Skin of body (tissue), 3 donors: ENCODE measurements at places on chromosomes 5 and 9.
A peak's percentile ranks its signal among the peaks of the same experiment; 100 is the strongest.

- DNase-seq = peak; percentile 48
These were observed 218.3 kb upstream of the GLRA1 start for GRCh38 chr5:152142840-152143469.

DNA sequence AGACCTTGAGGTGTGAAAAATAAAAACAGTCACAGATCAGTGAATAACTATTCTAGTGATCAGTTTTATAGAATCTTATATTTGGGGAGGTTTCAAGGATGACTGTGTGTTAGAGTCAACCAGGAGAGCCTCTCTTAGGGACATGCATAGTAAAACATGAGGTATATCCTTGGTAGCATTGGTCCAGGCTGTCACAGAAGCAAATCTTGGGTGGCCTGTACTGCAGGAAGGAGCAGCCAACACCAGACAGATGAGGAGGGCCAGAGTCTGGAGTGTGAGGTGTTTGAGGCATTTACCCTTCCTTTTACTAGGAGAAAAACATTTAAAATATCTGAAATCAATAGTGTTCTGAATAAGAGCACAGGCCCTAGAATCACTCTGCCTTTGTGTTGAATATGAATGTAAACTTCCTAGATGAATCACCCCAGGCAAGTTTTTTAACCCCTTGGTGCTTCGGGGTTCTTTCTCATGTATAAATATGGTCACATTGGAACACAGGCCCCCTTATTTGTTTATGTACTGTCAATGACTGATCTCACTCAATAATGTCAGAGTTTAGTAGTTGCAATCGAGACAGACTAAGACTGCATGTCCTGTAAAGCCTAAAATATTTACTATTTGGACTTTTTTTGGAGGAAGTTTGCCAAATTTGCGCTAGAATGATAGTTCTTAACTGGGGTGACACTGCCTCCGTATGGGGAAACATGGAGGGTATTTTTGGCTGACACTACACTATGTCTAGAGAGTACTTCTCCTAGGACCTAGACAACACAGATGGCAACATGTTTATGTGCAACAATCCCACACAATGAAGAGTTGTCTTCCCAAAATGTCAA is 416.5 kb upstream of the POU5F2 start:
- no peak for DNase-seq

DNA sequence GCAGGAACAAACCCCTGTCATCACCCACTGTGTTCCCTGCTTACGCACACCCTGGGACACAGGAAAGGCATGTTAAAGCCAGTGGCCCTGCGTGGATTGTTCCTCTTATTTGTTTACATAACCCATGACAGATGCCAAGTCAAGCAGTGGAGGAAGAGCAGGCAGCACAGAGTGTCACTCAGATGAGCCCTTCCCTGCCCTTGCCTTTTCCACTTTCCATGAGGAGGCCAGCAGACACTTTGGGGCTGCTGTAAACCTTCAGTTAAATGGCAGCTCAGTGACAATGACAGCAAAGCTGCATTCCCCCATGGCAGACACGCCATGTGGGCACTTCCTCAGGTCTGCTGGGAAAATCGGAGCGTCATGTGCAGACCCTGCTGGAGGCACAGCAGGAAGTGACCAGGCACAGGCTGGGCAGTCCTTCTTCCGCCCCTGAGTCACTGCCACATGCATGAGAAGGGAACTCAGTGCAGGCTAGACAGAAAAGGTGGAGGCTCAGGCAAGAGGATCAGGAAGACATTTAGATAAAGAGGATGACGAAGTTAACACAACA is 216.8 kb upstream of the PIK3R1 start:
- DNase-seq = peak; percentile 26

DNA sequence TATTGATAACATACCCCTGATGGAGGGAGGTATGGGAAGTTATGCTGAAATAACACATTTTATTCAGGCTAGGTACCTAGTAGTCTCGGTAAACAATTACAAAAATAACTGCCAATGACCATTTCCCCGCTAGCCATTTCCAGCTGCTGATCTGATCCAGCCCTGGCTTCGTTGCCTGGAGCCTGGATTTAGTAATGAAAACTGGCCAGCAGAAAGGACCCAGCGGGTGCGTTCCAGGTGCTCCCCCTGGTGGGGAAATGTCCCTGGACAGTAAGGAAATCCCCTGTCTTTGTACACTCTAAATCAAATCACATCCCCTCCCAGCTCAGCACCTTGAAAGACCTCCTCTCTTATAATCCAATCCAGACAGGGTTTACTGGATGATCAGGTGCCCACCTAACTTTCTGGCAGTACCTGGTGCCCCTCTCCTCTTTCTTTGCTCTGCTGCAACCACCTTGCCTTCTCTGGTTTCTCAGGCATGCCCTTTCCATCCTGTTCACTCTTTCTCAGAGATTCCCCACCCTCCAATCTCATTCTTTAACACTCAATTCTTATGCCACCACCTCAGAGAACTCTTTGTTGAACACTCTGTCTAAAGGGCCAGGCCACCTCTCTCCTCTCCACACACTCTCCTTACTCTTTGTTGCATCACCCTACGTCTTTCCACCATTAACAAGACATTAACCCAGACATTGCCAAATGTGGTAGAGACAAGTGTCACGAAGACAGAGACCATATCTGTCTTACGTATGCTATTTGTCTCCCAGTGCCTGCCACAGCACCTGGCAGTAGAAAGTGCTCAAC is 50.1 kb upstream of the SMAD5 start:
- DNase-seq = peak; percentile 42

- DNase-seq = no peak
These were observed 34.9 kb downstream of the TARS1 start for GRCh38 chr5:33475706-33476105.

DNA sequence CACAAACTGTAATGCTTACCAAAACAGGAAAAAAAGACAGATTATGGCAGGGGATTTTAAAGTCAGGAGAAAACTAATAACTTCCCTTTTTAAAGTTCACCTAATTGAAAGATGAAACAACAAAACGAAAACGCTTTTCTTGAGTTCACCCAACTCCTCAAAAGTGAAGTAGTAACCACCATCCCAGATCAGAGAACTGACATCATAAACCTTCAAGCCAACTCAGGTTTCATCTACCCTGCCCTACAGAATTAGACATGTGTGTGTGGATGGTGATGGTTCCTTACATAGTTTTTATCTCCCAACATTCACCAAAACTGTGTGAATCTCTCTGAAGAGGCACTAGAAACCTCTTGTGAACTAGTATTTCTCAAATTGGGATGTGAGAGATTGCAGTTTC is 195.2 kb upstream of the PTGER4 start:
- DNase-seq = no peak

GRCh38 chr9:134289241-134289875 is 36.9 kb upstream of the RXRA start:
- no peak for DNase-seq

DNA sequence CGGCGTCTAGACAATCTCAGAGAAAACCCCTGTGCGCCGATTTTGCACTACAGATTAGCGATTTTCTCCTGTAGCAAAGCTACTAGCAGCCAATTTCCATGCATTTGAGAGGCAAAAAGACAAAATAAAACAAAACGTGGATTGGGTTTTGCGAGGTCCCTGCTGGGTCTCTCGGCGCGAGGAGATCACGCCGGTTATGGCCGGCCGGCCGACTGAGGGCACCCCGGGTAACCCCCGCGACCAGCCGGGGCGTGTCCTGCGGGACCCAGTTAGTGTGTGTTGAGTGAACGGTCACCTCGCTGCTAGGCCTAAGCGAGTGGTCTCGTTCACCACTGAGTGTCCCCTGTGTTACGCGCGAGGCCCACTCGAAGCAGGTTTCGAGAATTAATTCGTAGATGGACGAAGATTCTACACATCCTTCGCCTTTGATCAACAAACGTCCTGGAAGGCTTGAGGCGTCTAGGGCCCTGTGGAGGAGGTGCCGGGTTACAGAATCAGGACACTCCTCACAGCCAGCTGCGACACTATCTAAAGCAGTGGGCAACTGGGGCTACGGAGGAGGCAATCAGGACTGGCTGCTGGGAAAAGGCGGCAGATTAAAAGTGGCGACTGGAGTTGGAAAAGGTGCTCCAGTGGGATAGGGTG is 764 bp upstream of the VDAC1 start:
- no peak for DNase-seq

GRCh38 chr5:54610197-54610944 is 92.8 kb downstream of the SNX18 start:
- peak; percentile 37 for DNase-seq
